ENCODE measurements at places on chromosomes 12 and 14.
A peak's percentile ranks its signal among the peaks of the same experiment; 100 is the strongest.

DNA sequence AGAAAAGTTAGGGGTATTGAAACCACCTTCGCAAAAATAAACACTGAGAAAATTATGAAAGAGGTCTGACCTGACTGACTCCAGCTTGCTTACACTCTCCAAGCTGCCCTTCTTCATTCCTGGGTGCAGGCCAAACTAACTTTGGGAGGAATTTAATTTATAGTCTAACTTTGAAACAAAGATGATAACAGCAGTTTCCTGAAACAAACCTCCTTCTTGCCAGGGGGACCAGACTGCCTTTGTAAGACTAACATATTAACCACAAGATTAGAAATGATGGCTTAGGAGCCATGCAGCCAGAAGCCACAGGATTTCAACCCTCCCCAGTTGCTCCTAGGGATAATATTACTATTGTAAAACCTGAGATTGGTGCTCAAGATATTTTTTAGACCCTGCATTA lies 13.8 kb upstream of the EEA1 start:
- peak; percentile 89 for DNase-seq

- peak; percentile 46 for DNase-seq
Observed at GRCh38 chr12:31620311-31620710, 29.4 kb upstream of the DENND5B start.

DNA sequence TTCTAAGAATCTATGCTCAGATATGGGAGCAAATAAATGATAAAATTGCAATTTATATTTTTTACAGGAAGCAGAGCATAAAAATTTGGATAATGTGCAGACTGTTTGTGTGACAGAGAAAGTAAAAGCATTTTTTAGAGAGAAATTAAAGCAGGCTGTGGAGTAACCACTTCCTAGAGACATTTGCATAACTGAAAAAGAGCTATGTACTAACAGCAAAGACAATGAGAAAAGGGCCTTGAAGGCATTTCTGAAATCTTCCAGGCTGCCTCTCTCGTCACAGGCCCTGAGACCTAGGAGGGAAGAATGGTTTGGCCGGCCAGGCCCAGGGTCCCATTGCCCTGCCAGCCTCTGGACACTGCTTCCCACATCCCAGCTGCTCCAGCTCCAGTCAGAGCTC lies 247.2 kb downstream of the ALX1 start:
- no peak for DNase-seq

DNA sequence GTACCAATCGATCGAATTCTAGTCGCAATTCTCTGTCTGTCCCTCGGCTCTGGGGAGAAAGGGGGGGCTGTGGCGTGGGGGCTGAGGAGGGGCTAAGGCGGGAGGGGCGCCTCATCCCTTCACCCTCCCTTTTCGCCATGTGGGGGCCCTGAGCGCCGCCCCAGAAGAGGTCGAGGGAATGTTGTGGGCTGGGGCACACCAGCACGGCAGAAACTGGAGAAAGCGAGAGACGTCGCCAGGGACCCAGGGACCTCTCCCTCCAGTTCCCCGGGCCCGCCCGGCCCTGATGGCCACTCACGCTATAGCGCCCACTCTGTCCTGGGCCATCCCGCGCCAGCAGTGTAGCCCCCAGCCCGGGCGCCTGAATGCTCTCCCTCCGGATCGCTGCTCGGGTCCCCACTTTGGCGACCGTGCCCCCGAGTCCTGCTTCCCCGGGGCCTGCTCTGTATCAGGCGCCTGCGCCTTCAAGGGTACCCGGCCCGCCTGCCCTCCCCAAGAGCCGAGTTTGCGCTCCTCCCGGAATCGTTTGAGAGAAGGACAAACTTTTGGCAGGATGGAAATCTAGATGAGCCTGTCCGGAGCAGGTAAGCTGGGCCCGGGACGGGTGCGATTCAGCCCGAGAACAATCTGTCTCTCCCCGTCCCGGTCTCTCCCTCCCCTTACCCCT lies 62.6 kb downstream of the SMUG1 start:
- no peak for DNase-seq

GRCh38 chr12:9717070-9717925 lies 15.6 kb downstream of the CLECL1 start:
- DNase-seq, result no peak

- DNase-seq, result no peak
Observed at GRCh38 chr12:128684352-128684751, 139.4 kb downstream of the SLC15A4 start.

DNA sequence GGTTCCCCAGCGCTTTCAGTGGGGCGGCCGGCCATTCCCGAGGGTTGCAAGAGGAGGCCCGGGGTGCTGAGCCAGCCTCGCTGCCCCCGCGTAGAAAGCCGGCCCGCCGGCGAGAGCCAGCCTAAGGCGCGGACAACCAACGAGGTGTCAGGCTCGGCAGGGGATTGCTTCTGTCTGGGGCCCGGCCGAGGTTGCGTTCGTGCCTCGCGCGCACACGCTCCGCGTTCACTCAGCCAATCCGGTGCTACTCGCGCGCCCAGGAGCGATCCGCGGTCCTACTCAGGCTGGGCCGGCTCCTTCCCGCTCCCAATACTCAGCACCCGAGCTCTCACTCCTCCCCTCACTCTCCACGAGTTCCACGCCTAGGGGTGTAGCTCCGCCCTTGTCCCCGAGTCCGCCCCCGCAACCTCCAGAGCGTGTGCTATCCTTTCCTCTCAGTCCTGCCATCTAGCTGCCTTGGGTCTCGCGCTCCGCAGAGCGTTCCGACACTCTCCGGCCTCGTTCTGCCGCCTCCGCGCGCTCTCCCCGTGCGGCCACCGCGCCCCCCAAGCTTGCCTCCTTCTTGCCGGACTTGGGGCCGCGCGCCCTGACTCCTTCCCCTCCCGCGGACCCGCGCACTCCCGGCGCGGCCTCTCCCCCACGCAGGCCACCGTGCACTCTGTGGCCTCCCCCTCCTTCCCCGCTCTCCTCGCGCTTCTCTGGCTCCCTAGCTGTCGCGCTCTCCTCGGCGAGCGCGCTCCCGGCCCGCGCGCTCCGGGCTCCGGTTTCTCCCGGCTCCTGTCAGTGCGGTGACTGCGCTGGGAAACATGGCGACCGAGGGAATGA lies at the start of gene GPHN:
TSS of gene GPHN (plus strand) at position 426 of the 825 bp plus-strand sequence.
- peak; percentile 99 for DNase-seq

GRCh38 chr12:110688446-110689280 lies at the start of gene HVCN1:
Gene HVCN1 (minus strand): TSS chr12:110689115. CDS start chr12:110683245, 5,870 bp downstream.
- DNase-seq, result no peak

GRCh38 chr12:49881415-49882247 lies 22.1 kb downstream of the FAIM2 start:
- DNase-seq, result no peak

GRCh38 chr14:84546236-84546635 lies 983.7 kb upstream of the FLRT2 start:
- DNase-seq, result no peak

DNA sequence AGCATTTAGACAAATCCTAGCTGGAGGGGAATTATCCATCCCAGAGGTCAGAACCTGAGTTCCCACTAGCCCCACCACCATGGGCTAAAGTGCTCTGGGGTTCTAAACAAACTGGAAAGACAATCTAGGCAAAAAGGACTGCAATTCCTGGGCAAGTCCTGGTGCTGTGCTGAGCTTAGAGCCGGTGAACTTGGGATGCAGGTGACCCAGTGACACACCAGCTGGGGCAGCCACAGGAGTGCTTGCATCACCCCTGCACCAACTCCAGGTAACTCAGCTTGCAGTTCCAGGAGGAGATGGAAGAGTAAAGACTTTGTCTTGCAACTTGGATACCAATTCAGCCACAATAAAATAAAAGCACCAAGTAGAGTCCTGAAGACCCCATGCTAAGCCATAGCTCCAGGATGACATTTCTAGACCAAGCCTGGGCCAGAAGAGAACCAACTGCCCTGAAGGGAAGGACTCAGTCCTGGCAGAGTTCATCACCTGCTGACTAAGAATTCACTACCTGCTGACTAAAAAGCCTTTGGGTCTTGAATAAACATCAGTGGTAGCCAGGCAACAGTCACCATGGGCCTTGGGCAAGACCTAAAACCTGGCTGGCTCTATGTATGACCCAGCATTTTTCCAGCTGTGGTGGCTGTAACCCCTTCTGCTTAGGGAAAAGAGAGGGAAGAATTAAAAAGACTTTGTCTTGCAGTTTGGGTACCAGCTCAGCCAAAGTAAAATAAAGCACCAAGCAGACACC lies 223.4 kb upstream of the DIO2 start:
- peak; percentile 26 for DNase-seq

DNA sequence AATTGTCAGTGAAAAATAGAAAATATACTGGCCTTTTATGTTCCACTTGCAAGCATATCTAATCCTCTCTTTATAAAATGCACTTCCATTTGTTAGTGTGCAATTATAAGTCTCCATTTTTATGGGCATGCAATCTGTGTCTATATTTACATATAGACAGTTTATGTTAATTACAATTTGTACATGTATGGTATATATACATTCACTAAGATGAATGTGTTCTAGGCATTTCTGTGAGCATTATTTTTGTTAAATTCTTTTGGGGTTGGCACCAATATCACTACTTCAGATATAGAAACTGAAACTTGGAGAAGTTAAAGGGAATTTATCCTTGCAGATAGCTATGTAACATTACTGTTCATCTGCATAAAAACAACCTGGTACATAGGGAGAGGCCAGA lies 470.8 kb upstream of the LMO3 start:
- DNase-seq, result no peak

DNA sequence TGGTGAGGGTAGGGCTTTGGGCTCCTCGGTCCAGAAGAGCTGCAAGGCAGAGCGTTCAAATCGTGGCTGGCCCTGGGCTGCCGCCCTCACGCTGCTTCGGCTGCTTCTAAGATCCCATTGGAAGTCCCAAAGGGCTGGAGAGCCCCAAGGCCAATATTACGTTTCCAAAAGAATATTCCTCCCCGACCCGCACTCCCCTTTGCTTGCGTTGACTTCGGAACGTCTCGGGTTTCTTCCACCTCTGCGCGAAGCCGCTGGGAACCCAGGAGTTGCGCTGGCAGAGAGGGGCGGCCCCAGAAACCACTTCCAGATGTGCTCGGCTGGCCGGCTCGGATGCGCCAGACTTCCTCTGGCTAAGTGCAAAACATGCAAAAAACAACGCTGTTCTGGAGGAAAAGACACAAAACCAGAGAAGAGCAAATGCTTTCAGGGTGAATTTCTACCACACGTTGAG lies at the start of gene GLT8D2:
TSS of gene GLT8D2 (minus strand) at position 285 of the 454 bp plus-strand sequence. CDS start 30,539 bp downstream, outside the sequence.
- DNase-seq, result peak; percentile 83

DNA sequence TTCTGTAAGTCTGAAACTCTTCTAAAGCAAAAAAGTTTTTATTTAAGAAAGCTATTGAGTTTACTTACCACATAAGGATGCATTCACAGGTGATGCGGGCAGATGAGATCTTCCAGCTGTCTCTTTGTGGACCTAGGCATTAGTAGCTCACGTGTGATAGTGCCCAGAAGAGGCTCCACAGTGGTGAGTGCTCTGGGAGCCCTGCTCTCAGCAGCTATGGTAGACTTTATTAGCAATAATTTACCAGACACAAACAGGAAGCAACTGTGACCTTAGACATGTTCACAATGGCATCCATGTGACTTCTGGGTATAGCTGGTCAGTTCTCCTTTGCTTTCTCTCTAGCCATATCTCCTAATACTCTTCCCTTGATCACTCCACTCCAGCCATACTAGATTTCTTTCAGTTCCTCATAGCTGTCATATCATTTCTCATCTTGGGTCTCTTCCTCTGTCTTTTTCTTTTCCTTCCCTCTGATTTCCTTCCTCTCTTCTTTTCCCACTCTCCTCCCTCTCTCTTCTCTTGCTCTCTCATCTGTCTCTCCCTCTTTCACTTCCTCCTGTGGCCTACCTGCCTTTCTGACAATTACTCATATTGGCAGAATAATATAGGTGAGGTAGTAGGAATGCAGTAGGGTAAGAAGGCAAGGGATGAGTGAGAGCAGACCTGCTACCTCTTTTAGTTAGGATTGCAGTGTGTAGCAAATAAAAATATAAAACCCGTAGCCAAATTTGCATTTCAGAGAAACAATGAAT lies 75.2 kb upstream of the SCAF11 start:
- no peak for DNase-seq

DNA sequence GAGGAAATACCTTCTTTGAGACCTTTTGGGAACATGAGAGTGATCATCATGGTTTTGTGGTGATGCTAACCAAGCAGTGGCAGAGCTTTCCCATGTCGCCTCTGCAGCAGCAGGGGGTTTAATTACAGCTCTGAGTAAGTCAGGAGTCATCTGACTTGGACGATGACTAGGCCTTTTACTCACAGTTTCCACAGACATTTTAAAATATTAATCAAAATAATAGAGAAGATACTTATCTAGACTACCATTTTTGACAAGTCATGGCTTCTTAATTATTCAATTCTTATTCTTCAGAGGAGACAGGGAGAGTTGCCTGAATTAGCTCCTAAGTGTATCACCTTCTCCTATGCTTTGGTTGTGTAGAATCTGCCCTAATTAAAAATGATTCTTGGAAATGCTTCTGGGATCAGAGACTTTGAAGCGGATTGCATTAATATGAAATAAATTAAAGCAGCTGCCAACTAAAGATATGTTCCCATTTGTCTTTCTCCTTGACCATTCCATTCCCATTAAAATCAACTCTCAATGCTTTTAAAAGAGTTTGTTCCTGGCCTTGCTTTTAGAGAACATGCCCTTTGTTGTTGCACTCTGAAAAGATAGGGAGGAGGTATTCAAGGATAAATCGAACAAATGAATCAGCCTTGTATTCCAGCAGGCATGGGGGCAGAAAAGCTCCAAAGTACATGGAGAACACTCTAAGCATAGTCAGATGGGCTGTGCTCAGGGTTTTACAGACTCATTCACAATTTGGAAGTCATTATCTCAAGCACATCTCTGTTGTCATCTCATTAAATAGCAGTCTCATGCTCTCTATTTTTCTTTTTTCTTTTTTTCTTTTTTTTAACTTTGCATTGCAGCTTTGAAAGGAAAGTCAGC lies 7.7 kb upstream of the IFNG-AS1 start:
- peak; percentile 93 for DNase-seq

DNA sequence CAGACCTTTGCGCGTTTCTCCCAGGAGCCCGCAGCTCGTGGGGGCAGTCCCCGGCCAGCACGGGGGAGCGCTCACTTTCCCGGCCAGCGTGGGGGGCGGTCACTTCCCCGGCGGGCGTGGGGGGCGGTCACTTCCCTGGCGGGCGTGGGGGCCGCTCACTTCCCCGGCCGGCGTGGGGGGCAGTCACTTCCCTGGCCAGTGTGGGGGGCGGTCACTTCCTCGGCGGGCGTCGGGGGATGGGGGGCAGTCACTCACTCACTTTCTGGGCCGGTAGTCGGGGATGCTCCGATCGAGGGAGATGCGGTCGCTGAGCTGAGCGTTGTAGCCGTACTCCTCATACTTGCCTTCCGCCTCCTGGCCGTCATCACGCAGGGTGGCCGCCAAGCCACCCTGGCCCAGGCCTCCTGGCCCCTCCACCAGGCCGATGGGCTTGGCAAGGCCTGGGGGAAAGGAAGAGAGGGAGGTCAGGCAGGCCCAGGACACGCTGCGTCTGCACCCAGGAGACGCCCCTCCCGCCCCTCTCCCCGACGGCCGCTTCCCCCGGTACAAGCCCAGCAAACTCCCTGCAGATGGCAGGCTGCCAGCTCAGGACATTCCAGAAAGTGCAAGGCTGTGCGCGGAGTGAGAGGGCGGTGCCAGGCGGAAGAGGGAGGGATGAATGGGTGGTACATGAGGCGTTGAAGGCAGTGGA lies 43.3 kb downstream of the GALNT9 start:
- DNase-seq, result peak; percentile 84

- DNase-seq, result peak; percentile 30
Observed at GRCh38 chr12:73935817-73936216, 601.8 kb upstream of the ATXN7L3B start.

- DNase-seq, result peak; percentile 20
Observed at GRCh38 chr12:50546441-50547318, 41.9 kb downstream of the DIP2B start.

Data from choroid plexus epithelial cell (primary cell).